ENCODE measurements at places on chromosomes 11 and 22.

- no peak overlapping the region for H3K4me3 ChIP-seq
- DNase-seq = no peak
- no peaks in the 10 kb centered on the region for H3K27me3 ChIP-seq
- peaks cover 7% of the 10 kb centered on the region for H3K36me3 ChIP-seq
- H3K27ac ChIP-seq = no peak overlapping the region
These were observed 39.5 kb downstream of the CHKA start for GRCh38 chr11:68081691-68082090.

DNA sequence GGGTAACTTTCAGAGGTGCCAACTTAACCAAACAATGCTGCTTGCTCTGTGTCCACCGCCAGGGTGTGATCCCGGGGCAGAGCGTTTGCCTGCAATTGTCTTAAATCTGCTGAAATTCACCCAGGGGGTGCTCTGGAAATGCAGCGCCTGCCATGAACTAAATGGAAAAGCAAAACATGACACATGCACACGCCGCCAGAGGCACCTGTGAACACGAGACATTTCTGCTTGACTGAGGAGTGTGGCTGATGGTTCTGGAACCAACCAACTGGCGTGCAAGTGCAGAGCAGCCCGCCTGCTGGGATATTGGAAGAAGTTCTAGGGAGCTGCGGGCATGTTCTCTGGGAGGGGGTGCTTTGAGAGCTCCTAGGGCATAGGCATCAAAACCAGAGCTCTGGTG is 30.4 kb downstream of the DSCAML1 start:
- no peak overlapping the region for H3K4me3 ChIP-seq
- no peak overlapping the region for H3K27ac ChIP-seq
- DNase-seq = no peak
- peaks cover 10% of the 10 kb centered on the region for H3K27me3 ChIP-seq

GRCh38 chr11:112670806-112671570 is 290.2 kb upstream of the NCAM1 start:
- no peaks in the 10 kb centered on the region for H3K4me1 ChIP-seq
- H3K4me3 ChIP-seq = no peak overlapping the region
- DNase-seq = no peak

DNA sequence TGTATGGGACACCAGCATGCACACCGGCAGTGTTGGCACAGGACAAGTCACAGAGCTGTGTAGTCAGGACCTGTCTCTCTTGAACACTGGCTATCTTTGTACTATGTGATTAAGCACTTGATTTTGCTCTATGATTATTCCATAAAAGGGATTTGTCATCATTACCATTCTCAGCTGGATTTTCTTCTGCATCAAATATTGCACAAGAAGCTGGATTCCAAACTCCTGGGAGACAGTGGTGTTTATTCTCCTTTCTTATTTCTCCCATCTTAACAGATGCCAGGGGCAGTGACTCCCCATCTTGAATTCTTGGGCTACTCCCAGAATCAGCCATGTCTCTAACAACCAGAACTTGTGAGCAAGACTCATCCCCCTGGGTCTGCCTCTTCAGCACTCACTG is 62.5 kb upstream of the GNAZ start:
- H3K36me3 ChIP-seq = no peaks in the 10 kb centered on the region
- no peak overlapping the region for H3K4me3 ChIP-seq
- DNase-seq = no peak
- no peaks in the 10 kb centered on the region for H3K27me3 ChIP-seq
- H3K4me1 ChIP-seq = no peaks in the 10 kb centered on the region

Data from memory B cell (primary cell).